Stimulated activated CD4-positive, alpha-beta T cell treated with anti-CD3 and anti-CD28 coated beads, Interleukin-15, amount 100 ng/mL, for 1 hour (primary cell): ENCODE measurements at places on chromosomes 5 and 9.

DNA sequence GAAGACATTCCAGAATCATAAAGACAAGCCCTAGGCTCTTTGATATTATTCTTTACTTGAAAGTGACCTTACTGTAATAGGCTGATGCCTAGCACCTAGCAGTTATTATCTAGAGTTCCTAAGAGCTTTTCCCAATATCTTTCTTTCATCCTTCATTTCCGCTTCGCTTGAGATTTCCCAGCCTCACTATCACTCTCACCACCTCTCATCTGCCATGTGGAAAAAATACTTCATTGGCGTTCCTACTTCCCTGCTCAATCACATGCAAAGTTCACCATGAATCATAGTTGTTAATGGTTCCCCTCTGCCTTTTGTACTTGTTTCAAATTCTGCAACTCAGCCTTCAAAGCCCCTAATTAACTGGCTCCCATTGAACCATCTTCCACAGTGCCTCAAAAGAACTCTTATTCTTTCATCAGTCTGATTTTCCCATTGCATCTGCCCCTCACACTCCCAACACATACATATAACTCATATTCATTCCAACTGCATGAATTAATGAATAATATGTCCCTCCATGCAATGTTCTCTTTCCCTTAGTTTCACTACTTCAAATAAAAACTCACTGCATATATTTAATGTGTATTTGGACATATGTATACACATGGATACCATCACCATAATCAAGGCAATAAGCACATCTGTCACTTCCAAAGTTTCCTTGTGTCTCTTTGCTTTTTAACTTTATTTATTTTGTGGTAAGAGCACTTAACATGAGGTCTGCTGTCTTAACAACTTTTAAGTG is 221.6 kb downstream of the PARP8 start:
- no peak for DNase-seq

GRCh38 chr5:59874675-59875074 is 18.9 kb downstream of the PDE4D start:
- DNase-seq: no peak

DNA sequence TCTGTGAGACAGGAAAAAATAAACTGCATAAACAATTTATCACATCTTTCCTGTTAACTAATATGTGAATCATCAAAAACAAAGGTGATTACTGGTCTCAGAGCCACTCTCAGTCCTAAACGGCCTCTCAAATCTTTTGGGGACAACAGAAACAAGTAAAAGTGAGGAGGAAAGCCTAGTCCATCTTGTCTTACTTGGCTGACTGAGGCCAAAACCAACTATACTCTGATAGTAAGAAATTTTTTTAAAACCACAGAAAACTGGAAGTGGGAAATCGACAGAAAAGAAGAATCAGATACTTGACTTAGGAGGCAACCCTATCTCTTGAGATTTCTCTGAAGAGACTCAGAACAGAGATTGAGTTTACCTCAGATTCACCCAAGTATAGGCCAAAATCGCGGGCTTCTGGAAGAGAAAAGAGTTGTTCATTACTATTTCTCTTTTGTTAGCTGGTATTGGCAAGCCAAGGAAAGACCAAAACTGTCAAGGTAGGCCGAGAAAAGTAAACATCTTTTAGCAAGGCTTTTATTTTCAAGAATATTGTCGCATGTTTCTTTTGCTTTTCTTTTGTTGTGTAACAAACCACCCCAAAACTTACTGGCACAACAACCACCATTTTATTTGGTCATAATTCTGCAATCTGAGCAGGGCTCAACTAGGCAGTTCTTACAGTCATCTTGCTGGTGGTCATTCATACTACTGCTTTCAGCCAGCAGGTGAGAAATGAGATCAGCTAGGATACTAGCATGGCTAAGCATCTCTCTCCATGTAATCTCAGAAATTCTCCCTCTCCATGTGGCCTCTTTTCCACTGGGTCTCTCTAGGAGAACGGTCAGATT is 46.1 kb downstream of the RFX3 start:
- DNase-seq: no peak

GRCh38 chr9:21996438-21996837 is 1.8 kb downstream of the CDKN2B-AS1 start:
- no peak for DNase-seq

- no peak for DNase-seq
These were observed 250.7 kb downstream of the ANXA1 start for GRCh38 chr9:73402081-73403028.

- DNase-seq: no peak
These were observed 257.6 kb upstream of the POU5F2 start for GRCh38 chr5:93998951-93999455.

- no peak for DNase-seq
These were observed 36.9 kb upstream of the PLEKHG4B start for GRCh38 chr5:54876-55569.

DNA sequence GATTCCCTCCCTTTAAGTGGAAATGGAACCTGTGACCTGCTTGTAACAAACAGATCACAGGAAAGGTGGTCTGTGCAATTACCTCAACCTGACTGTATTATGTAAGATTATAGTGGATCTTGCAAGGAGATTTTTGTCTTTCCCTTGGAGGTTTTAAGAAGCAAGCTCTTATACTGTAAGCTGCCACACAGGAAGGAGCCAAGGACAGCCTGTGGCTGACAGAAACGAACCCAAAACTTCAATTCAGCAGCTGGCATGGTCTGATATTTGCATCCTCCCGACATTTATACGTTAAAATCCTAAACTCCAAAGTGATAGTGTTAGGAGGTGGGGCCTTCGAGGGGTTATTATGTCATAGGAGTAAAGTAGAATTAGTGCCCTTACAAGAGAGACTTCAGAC is 711.8 kb upstream of the CTNND2 start:
- no peak for DNase-seq

GRCh38 chr9:89207026-89207425 is 28.4 kb upstream of the SHC3 start:
- no peak for DNase-seq

DNA sequence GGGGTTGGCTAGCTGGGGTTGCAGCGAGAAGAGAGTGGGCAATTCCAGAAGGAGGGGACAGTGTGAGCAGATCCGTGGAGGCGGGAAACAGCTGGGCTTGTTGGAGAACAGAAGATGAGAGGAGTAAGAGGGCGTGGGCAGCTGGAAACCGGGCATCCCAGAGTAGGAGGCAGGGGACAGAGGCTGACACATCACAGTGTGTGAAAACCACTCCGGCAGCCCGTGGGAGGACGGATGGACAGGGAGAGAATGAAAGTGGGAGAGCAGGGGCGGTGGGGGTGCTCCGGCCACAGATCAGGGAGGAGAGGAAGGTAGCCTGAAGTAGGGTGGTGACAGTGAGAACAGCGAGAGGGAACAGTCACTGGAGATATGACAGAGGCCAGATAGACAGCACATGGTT is 8.3 kb upstream of the PSMB7 start:
- DNase-seq: no peak

- no peak for DNase-seq
These were observed 431.5 kb upstream of the EDIL3 start for GRCh38 chr5:84816160-84816559.
